ENCODE measurements at places on chromosomes 13 and 19.

- no peak for DNase-seq
These were observed 76.1 kb downstream of the KDM4B start for GRCh38 chr19:5045029-5045428.

- no peak for DNase-seq
These were observed 3.8 kb upstream of the GRTP1 start for GRCh38 chr13:113367771-113368170.

DNA sequence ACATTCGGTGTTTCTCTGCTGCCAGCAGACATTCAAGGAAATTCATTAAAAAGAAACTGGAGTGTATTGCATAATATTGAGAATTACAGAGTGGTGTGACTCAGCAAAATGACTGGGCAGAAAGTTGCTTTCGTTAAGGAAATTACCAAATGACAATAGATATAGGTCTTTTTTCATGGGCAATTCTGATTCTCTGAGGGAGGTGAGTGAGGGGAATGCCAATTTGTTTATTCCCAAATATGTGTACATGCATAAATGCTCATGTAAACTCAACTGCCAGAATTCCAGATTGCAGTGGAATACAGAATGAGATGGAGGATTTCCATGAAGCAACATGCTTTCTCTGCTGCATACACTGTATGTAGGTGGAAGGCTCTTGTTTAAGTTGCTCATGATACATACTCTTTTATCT is 1730.1 kb downstream of the SLITRK5 start:
- DNase-seq: no peak

GRCh38 chr13:35723821-35724220 is 247.3 kb upstream of the MAB21L1 start:
- no peak for DNase-seq

GRCh38 chr19:58545286-58546018 is 1.6 kb downstream of the TRIM28 start:
- DNase-seq: no peak

- DNase-seq: no peak
These were observed 15.9 kb downstream of the ZNF787 start for GRCh38 chr19:56105090-56105701.

DNA sequence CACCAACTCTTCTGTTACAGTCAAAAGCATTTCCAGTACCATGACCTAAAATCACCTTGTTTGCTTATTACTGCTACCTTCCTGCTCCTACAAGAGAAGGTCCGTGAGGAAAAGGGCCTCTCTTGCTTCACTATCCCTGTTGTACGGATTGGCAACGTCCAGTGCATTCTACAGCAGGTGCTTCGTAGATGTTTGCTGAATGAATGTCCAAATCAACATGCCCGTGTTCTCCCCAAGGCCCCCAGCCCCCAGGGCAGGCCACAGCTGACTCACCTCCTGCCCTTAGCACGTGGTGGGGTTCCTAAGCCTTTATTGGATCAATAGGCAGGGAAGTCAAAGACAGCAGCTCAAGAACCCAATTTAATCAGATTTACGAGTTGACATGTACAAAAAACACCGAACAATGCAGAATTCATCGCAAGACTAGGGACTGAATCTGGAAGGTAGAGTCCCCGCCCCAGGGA is 5.5 kb upstream of the NAPA start:
- DNase-seq: no peak

- DNase-seq: no peak
These were observed 23.0 kb downstream of the PDCD5 start for GRCh38 chr19:32603961-32604360.

- no peak for DNase-seq
These were observed 142.9 kb upstream of the SERP2 start for GRCh38 chr13:44230736-44231135.

GRCh38 chr13:30665638-30666037 is 47.9 kb downstream of the USPL1 start:
- DNase-seq: no peak

- no peak for DNase-seq
These were observed 61.0 kb upstream of the RAP2A start for GRCh38 chr13:97372936-97373335.

- no peak for DNase-seq
These were observed 45.2 kb upstream of the AMER2 start for GRCh38 chr13:25217023-25217885.

DNA sequence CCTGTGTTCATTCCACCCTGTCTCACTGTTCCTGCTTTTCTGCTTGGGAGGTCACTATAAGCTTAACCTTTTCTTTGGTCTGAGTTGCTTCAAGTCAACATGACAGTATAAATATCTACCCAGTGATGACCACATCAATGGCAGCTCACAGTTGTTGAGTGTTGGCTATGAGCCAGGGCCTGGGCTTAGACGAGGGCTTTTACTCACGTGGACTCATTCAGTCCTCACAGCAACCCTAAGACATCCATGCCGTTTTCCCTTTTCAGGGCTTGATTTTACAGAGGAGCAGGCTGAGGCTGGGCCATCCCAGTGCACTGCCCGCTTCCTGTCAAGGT is 10.2 kb upstream of the CCDC97 start:
- no peak for DNase-seq

GRCh38 chr19:33804021-33804799 is 7.5 kb downstream of the KCTD15 start:
- no peak for DNase-seq

DNA sequence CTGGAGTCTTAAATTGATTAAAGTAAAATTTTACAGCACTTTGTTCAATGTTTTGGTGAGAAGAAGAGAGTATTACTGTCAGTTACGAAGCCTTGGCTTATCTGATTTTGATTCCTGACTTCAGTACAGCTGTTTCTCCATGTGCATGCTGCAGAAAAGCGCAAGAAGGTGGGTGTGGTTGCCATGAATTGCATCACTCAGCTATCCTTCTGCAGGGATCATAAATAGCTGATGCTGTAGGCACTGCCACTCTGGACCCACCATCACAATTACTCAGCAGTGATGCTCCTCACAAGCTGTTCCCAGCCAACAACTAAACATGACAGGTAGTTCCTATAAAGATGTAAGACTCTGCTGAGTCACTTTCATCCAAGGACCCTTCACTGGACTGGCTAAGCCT is 321.2 kb downstream of the IRS2 start:
- no peak for DNase-seq

- no peak for DNase-seq
These were observed 192.3 kb downstream of the RGCC start for GRCh38 chr13:41649659-41650058.

DNA sequence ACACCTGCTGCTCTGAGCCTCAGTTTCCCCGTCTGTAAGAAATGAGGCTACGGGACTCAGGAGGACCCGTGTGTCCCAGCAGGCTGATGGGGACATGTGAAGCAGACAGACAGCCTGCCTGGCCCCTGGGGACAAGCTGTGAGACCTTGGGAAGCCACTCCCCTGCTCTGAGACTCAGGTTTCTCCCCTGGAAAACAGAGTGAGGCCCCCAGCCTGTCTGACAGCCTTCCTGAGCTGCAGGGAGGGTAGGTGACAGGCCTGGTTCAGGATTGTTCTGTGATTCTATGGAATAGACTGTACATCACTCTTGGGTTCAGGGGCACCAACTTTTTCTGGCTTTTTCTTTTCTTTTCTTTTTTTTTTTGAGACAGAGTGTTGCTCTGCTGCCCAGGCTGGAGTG is 2.9 kb upstream of the NTF4 start:
- DNase-seq: no peak

- no peak for DNase-seq
These were observed 12.5 kb upstream of the ATP1A3 start for GRCh38 chr19:42006569-42006968.

DNA sequence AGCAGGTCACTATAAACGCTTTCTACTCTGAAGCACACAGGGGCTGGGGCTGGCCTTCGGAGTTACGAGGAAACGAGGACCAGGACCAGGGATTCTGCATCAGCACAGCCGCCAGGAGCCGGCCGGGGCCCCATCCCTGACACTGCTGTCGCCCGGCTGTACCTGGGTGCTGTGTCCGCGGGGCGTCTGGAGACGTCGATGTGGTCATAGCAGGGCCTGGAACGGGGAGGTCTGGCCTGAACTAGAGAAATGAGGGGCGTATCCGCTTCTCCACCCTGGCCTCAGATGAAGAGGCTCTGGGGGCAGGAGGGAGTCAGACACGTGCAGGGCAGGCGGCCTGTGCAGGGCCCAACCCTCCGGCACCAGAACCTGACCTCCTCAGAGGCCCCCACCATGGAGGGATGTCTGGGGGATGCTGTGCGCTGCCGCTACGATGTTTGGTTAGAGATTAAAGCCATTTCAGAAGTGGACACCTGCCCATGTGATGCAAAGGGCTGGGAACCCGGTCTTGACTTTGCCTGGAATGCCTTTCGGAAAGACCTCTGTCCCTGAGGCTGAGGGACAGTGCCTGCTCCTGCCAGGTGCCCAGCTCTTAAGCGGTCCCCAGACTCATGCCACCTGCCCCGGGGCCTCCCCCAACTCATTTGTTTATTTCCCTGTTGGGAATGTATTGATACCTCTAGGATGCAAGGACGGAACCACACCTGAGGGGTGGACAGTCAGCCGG is 21.4 kb downstream of the GAS6 start:
- no peak for DNase-seq
